Effector memory CD8-positive, alpha-beta T cell (primary cell): ENCODE measurements at places on chromosomes 7 and 10.

- DNase-seq = no peak
Observed at GRCh38 chr10:71145352-71145945, 66.9 kb upstream of the UNC5B start.

DNA sequence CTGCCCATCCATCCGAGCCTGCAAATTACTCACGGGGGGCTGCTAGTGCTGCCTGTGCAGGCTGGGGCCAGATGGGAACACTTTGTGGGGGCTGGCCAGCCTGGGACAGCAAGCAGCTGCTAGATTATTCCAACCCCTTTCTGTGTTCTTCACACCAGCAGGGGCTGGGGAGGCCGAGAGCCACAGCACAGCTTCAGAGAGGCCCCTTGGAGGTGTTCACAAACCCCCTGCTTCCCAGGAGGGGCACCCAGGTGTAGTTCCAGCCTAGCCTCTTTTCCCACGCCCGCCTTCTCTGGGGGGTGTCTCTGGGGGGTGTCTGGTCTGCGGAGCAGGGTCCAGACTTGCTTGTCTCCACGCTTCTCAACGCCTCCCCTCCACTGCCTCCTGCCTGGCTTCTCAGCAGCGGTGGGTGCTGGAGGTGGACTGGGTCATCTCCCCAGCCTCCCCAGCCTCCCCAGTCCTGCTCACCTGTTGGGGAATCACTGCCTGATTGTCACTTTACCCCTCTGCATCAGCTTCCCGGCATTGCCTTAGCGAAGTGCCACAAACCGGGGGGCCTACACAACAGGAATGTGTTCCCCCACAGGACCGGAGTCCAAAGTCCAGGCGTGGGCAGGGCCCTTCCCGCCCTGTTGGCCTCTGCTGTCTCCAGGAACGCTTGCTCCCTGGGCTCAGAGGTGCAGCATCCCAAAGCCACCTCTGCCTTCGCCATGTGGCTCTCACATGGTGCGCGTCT is 74.0 kb upstream of the EN2 start:
- no peak for DNase-seq

GRCh38 chr7:45582868-45583277 is 8.7 kb downstream of the ADCY1 start:
- DNase-seq = no peak

- DNase-seq = no peak
Observed at GRCh38 chr10:4083509-4084003, 298.5 kb upstream of the KLF6 start.

DNA sequence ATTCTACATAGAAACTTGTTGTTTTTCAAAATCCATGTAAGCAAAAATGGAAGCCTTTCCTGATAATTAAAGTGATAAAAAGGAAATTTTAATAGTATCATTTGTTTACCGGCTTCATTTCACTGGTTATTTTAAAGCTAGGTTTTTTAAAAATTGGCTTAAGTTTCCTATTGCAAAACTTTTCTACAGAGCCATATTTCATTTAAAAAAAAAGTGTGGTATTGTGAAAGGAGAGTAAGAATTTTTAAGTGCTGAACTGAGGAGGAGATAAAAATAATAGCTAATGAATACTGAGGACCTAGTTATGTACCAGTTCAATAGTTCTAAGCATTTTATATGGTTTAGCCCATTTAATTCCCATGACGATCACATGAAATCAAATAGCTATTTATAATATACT is 172.2 kb upstream of the COL1A2 start:
- no peak for DNase-seq

DNA sequence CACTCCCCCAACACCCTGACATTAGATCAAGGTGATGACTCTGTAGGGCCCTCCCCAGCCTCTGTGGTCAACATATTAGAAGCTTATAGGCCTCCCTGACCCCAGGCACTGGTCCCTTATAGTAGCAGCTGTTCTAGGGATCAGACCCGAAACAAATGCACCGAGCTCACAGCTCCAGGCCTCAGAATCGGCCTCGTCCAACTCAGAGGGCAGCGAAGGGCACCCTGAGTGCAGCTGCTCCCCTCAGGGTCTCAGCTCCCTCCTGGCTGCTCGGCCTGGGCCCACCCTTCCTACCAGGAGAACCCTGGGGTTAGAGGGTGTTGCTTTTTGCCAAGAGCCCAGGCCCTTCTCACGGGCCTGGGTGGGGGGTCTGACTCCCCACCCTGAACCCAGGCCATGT is 5.0 kb downstream of the ECHS1 start:
- no peak for DNase-seq

- DNase-seq = no peak
Observed at GRCh38 chr7:12069757-12070156, 141.3 kb upstream of the TMEM106B start.

DNA sequence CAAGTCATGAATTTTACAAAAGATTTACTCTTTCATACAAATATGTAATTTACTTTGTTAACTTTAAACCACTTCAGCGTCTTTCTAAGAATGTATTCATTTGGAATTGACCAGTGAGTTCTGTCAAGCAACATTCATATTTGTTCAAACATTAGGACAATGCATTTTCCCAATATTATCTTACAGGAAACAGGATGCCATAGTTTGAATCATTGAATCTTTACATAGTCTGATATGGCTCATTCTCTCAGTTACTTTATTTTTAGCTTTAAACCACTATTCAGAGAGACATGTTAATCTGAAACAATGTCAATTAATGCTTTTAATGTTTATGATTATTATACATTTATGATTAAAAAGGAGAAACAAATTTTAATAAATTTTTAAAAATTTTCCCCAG is 21.1 kb upstream of the MEOX2 start:
- no peak for DNase-seq

DNA sequence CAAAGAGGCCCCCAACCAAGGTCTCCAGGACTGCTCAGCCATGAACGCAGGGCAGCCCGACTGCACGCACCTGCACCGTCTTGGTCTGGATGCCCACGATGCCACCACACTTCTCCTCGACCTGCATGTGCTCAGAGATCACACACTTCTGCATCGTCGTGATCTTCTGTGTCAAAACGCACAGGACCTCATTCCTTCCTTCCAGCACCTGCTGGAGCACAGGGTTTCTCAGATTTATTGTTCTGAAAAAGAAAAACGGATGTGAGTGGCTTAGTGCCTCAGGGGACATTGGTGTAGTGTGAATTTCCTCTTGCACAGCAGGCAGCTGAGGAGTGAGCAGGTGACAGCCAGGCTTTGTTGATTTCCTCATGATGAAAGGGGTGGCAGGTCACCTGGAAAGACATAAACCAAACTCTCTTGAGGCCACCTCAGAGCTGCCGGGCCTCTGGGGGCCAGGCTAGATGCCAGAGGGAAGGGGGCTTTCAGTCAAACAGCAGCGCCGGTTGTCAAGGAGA is 38.2 kb downstream of the GSDME start:
- DNase-seq = no peak

DNA sequence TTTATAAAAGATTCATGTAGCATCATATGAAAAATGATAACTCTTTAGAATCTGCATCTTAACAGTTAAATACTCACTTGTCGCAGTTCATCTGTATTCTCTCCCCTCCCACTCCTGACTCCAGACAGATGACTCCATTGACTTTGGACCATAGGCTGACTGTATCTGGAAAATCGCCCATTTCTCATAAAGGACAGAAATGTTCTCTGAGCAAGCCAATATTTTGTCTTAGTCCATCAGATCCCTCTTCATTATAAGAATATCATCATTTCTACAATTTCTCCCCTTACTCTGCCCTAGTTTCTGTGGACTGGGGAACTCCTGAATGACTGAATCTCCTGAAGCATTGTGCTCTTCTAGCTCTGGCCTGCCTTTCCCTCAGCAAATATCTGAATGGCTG is 125.4 kb downstream of the SEMA3D start:
- no peak for DNase-seq

DNA sequence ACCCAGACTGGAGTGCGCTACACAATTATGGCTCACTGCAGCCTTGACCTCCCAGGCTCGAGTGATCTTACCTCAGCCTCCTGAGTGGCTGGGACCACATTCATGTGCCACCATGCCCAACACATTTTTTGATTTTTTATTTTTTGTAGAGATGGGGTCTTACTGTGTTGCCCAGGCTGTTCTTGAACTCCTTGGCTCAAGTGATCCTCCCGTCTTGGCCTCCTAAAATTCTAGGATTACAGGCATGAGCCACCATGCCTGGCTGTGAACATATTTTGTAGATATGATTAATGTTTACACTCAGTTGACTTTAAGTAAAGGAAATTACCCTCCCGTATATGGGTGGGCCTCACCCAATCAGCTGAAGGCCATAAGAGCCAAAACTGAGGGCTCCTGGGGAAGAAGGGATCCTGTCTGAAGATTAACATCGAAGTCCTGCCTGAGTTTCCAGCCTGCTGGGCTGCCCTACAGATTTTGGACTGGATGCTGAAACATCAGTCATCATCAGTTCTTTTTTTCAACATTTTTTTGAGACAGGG is 127.1 kb downstream of the ACTR3B start:
- DNase-seq = no peak

DNA sequence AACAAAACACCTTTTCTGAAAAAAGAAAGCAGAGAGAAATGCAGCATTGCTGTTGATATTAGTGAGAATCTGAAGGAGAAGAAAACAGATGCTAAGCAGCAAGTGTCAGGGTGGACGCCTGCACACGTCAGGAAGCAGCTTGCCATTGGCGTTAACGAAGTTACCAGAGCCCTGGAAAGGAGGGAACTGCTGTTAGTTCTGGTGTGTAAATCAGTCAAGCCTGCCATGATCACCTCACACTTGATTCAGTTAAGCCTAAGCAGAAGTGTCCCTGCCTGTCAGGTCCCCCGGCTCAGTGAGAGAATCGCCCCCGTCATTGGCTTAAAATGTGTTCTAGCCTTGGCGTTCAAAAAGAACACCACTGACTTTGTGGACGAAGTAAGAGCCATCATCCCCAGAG is 6.4 kb downstream of the RPP38 start:
- no peak for DNase-seq

GRCh38 chr7:76368190-76368589 is 9.4 kb upstream of the YWHAG start:
- DNase-seq = no peak

GRCh38 chr10:28777911-28778310 is 100.6 kb downstream of the BAMBI start:
- no peak for DNase-seq

- no peak for DNase-seq
Observed at GRCh38 chr10:103679096-103679790, 176.1 kb downstream of the SH3PXD2A start.

DNA sequence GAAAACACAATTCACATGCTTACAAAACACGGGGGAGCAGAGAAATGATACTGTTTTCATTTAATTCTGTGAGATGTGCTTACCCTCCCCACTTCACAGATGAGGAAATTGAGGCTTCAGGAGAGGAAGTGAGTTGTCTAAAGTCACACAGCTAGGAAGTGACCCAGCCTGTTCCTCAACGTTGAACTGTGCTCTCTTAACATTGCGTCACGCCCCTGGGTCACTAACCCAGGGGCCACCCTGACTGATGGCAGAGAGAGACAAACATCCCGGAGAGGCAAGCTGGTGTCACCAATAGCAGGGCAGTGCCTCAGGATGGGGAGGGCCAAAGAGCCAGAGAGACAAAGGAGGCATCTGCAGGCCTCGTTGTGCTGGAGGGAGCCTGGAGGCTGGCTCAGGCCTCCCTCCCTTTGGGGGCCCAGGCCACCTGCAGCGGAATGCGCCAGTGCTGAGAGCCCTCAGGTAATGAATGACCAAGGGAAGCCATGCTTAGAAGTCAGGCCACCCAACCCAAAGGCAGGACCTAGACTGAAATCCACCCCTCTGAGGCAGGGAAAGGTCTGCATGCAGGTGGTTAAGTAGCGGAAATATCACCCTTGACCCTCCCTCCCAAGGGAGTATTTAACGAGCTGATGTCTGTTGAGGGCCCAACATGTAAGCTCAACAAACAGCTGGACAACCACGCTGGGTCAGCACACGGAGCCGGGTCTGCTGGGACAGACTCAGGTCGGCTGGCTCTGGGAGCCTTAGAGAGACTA is 81.3 kb downstream of the C10orf105 start:
- no peak for DNase-seq

DNA sequence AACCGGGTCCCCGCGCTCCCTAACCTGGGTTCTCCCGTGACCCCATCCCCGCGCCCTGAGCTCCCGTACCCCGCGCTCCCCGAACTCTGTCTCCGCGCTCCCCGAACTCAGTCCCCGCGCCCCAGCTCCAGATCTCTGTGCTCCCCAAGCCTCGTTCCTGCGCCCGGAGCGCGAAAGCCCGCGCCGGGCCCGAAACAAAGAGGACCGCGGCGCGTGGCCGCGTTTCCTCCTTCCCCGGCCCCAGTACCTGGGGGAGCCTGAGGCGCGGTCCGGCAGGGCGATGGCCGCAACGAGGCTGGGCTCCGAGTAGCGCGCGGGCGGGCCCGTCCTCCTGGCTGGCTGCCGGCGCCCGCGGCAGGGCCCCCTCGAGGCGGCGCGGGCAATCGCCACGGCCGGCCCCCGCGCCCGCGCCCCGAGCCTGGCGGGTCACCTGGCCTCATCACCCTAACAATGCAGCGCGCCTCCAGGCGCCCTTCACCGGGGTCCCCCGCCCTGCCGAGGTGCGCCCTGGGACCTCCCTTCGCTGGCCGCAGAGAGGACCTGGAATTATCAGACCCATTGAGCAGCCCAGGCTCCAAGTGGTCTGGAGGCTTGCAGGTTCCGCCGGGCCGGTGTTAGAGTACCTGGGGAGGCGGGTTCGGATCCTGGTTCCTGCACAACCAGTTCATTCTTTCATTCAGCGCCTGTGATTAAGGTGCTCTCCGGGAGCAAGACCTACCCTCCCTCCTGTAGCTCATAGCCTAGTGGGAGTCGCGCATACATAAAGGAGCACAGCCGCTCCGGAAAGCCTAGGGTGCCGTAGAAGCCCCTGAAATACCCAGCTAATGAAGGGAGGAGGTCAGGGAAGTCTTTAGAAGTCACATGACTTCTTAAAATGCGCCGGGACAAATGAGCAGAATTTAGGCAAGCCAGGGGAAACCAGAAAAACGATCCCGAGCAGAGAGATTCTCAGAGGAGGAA is at the start of gene TNS3:
TNS3 (minus strand) TSS at position 308 of the 960 bp plus-strand sequence. CDS start 142,475 bp downstream, outside the sequence.
- DNase-seq = no peak

GRCh38 chr10:22323538-22324305 is 2.8 kb downstream of the BMI1 start:
- DNase-seq = no peak

DNA sequence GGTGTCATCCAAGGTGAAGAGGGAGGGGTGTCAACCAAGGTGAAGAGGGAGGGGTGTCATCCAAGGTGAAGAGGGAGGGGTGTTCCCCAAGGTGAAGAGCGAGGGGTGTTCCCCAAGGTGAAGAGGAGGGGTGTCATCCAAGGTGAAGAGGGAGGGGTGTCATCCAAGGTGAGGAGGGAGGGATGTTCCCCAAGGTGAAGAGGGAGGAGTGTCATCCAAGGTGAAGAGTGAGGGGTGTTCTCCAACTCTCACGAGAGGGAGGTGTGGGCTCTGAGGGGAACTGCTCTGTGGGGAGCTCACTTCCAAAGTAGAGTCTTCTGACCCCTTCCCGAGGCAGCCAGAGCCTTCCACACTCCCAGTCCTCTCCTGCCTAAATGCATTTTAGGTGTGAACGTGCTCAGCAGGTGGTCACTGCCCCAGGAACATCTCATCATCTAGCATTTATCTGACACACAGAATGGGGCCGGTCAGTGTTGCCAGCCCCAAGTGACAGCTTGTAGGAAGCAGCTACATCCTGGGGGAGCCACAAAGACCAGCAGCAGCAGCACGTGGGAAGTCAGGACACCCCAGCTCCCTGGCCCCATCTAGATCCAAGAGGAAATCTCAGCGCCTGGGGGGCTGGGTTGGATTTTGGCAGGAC is 323.8 kb downstream of the GLRX3 start:
- DNase-seq = no peak
